Left cardiac atrium (tissue), 4 donors: ENCODE measurements at places on chromosomes 6 and 20.

DNA sequence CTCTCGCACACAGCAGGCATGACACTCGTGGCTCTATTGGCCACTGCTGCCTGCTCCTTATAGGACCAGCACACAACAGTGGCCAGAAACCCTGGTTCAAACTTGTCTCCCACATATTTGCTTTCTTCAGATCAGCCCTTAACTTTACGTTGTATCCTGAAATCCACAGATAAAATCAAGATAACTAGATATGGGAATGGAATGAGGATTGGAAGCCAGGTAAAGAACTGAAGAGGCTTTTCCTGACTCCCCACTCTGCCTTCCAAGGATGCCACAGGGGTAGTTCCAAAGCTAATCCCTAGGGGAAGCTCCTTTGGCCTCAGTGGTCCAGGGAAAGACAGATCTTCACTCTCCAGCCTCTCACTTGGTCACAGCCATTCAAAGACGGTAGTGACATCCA, 86.5 kb downstream of the INSM1 start:
- no peak for DNase-seq

- no peak for DNase-seq
Observed at GRCh38 chr6:143005816-143006215, 54.9 kb upstream of the AIG1 start.

DNA sequence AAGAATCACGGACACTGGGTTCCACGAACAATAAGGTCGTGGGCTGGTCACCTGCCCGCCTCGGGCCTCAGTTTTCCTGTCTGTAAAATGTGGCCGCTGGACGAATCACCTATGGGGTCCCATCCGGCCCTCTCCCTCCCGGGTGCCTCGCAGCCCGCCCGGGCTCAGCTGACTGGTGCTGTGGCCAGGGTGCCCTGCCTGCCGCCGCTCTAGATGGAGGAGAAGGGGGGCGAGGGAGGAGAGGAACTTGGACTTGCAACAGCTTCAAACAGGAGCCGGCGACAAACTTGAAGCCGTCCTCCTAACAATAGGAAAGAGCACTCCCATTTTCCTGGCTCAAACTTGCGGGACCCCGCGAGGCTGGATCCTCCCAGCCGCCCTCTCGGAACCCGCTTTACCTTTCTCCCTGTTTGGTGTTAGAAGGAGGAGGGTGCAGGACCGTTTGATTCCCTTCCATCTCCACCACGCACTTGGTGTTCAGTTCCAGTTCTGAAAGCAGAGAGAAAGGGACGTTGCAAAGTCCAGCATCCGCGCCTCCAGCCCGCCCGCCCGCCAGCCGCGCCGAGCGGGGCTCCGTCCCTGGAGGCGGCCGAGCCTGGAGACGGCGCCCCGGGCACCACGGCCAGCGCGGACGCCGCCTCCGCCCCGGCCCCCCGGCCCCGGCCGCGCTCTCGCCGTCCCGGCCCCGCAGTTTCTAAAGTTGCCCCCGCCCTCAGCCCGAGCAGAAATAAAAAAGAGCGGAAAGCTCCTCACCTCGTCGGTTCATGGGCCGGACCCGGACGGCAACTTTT, 584 bp downstream of the KIF13A start:
- DNase-seq: peak; percentile 71

GRCh38 chr20:2084703-2085102, 16.9 kb upstream of the STK35 start:
- no peak for DNase-seq

GRCh38 chr20:10667560-10668167, 6.1 kb downstream of the JAG1 start:
- no peak for DNase-seq

DNA sequence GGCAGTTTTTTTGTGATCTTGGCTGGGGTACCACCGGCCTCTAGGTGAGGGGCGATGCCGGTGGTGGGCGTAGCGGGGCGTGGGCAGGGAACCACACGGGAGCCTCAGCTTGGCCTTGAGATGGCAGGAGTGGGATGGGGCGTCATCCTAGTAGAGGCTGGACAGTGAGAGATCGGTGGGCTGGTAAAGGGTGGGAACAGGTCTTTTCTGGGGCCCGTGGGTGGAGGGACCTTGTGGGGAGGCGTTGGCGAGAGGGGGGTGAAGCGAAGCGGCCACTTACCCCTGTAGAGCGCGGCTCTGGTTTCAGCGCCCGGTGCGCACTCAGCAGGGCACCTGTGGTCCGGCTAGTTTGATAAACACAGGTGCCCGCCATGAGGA, 12.0 kb downstream of the ITPR3 start:
- no peak for DNase-seq

GRCh38 chr6:147774856-147775255, 266.4 kb downstream of the SAMD5 start:
- no peak for DNase-seq

DNA sequence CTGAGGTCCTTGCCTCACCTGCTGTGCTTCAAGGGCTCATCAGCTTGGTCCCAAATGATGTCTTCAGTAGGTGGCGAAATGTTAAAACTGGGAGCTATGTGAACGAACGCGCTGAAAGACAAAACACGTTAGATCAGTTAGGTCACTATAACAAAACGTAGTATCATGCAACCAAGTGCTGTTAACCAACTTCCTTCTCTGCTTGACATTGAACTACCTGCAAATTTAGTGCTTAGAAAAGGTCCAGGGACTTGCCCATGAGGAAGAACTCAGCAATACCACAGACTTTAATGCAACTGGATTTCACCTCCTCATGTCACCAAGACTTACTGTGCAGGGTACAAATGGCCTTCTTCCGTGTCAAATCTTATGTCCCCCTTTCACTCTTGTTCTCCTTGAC, 24.8 kb downstream of the BACH2 start:
- no peak for DNase-seq

DNA sequence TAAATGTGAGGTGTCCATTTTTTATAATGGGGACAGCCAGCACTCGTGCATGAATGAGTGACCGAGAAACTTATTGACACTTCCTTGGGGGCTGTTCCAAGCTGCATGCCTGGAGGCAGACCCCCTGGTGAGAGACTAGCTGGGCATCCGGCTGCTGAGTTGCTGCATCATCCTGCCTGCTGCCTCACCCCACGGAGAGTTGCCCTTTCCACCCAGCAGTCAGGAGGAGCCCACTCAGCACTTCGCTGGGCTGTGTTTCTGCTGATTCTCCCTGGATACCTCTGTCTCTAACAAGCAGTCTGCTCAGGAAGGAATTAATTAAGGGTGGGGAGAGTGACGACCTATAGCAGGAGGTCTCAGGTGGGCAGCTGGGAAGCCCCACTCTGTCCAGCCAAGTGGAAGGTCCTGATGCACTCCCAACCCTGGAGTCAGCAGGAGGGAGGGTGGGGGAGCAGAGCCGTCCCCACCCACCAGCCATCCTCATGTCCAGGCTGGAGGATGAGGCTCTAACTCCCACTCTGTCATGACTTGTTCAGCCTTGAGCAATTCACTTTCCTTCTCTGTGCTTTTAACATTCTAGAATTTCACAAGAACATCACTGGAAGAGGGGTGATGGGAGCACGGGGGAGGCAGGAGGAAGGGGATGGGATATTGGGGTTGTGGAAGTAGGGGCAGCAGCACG, 177.3 kb downstream of the LRFN2 start:
- no peak for DNase-seq

DNA sequence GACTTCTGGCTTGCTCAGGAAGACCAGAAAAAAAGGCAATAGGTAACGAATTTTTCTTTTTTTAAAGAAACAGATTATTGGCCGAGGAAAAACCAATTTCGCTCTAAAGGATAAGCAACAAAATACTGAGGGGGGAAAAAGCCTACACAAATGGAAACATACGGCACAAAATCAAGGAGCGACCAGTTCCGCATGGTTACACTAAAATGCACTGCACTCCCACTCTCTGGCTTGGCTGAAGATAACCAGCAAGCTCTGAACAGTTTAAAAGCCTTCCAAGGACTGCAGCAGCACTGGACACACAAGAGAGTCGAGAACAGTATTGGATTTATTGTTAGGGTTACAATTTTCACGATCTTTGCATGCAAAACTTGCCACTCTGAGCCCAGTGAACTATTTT, 881 bp upstream of the MAP7 start:
- DNase-seq: no peak

DNA sequence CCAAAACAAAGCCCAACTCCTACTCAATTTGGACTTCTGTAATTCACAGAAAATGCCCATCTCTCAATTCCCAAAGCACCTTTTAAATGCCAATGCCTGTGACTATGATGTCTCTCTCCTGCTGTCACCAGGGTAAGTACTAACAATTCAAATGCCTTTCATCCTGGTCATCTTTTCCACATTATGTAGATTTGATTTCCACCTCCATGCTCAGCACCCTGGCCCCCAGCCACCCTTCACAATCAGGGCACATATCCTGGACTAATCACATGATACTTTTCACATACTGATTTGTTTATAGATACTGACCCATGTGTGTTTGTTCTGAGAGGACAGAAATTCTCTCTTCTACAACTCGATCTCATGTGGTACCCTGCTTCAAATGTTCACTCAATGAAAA, 236.3 kb downstream of the PTPRK start:
- DNase-seq: no peak

- no peak for DNase-seq
Observed at GRCh38 chr20:43564455-43564854, 5.6 kb downstream of the SGK2 start.

GRCh38 chr6:106666282-106667021, 37.1 kb downstream of the QRSL1 start:
- DNase-seq: no peak

DNA sequence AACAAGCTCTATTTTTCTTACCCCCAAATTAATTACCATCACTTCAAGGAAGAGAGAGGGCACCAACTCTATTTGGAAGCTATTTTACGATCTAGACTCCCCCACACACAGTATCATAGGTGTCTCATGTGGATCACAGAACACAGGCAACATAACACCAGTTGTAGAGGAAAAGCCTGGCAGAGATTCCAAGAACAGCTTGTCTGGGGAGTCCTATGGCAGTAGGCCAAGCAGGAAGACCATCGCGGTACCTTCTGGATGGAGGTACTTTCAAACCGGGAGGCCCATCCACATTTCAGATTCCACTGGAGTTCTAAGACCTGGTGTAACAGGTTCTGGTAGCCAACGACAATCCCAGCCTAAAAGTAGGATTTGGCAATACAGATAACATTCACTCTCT, 37.6 kb upstream of the SPDEF start:
- DNase-seq: no peak

GRCh38 chr20:856361-856775, 22.9 kb downstream of the FAM110A start:
- DNase-seq: no peak

- DNase-seq: peak; percentile 51
Observed at GRCh38 chr6:32973144-32974015, 5.0 kb downstream of the BRD2 start.

GRCh38 chr6:99151634-99152346, 197.7 kb downstream of the FAXC start:
- peak; percentile 23 for DNase-seq

- no peak for DNase-seq
Observed at GRCh38 chr20:48360342-48360975, 467.3 kb downstream of the PREX1 start.

DNA sequence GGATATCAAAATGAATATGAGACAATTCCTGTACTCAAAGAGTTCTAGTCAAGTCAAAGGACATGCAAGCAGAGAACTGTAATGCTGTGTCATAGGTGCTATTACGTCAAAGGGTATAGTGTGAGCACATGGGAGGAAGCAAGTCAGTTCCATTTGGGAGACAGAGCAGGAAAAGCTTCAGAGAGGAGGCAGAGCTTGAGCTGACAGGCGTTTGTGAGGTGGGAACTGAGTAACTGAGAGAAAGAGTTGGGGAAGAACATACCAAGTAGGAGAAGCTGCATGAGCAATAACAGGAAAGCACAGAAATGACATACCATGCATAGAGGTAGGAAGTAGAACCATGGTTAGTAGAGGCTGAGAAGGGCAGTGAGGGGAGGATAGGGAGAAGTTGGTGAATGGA, 15.2 kb upstream of the SSR1 start:
- no peak for DNase-seq

GRCh38 chr20:34713194-34713943, 9.2 kb downstream of the TP53INP2 start:
- no peak for DNase-seq

DNA sequence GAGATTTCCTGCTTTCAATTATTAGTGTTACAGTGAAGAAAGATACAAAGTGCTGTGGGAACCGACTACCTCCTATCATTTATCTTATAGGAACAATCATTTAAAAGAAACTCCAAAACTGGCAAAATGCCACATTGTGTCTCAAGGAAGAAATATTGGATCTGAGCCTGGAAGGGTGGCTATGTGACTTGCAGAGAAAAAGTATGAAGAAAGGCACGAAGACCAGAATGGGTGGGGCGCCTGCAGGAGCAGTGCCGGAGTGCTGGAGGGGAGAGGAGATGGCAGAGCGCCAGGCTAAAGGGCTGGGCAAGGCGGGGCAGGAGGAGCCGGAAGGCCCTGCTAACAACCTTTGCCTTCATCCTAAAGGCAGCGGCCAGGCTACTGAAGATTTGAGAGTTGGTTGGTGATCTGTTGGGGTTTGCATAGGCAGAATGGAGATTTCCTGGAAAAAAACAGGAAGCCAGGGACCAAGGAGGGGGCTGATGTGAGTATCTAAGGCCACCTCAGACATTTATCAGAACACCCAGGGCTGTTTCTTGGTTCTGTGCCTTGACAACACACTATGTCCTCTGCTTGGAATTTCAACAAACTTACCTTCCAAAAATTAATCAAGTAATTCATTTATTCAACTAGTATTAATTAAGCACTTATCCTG, 125.6 kb downstream of the MAFB start:
- DNase-seq: peak; percentile 62

DNA sequence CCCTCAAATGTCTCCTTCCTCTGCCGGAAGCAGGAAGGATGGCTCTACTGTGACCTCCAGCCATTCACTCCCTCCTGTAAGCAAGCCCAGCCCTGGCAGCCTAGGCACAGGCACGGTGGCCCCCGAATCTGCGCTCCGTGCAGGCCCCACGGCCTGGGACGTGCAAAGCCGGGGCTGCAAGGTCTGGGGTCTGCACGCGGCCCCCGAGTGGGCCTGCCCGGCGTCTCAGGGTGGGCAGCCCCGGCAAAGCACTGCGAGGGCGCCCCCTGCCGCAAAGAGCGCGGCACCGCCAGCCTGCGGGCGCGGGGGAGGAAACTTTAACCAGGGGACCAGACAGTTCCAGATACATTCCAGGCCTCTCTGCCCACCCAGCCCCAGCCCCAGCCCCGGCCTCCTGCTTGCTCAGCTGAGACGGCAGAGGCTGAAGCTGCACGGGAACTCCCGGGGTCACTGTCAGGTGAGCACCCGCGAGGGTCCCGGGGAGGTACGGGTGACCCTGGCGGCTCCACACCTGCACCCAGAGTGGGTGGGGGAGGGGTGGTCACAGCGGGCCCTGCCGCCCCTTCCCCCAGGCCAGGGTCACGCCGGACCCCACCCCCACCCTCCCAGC, 98.8 kb downstream of the ASXL1 start:
- DNase-seq: no peak

DNA sequence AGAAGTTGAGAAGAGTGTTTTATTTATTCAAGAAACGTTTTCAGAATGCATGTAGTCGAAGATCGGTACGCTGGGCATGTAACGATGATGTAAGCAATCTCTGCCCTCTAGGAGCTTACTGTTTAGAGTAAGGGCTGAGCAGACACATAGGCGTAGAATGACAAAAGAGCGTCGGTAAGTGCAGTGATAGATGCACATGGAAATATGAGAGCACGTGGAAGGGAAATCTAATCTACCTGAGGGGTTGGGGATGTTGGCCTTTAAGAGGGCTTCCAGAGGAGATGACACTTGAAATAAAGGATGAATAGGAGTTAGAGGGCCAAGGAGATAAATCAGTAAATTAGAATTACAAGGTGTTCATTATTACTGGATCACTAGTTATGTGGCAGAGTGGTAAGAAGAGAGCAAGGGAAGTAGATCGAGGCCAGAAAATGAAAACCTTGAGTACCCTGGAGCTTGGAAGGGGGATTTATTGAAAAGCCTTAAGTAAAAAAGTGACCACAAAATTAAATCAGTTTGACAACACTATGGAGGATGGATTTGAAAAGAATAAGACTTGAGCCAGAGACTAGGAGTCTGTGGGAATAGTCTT, 782 bp downstream of the TRMT11 start:
- no peak for DNase-seq
